ENCODE measurements at places on chromosomes 4 and X. TPM values are rescaled to one million over a fixed set of nuclear protein-coding genes. Genes with fewer than 3 reads are reported as not detected.

DNA sequence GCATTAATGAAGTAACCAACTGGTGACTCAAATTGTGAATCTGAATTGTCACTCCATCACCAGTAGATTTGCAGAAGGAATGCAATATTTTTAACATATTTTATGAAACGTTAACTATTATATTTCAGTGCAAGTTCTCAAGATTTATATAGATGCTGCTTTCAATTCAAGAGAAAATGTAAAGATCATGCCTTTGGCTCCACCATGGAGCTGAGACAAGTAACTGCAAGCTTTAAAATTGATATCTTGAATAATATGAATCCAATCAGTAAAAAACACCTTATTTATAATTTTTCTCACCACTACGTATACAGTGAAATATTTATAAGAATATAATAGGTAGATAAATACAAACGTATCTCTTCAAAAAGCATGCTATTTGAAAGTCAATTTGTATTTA, 27.8 kb upstream of the GALNTL6 start:
- DNase-seq: no peak

WNK3 gene
- 0.29 TPM for total RNA-seq

JCHAIN gene
- 138 TPM for total RNA-seq

AREG gene
- 47.3 TPM for total RNA-seq

GRCh38 chr4:7266525-7267292, 74.4 kb downstream of the SORCS2 start:
- no peak for DNase-seq

GRCh38 chrX:867502-867901, 236.9 kb downstream of the SHOX start:
- DNase-seq: no peak

DNA sequence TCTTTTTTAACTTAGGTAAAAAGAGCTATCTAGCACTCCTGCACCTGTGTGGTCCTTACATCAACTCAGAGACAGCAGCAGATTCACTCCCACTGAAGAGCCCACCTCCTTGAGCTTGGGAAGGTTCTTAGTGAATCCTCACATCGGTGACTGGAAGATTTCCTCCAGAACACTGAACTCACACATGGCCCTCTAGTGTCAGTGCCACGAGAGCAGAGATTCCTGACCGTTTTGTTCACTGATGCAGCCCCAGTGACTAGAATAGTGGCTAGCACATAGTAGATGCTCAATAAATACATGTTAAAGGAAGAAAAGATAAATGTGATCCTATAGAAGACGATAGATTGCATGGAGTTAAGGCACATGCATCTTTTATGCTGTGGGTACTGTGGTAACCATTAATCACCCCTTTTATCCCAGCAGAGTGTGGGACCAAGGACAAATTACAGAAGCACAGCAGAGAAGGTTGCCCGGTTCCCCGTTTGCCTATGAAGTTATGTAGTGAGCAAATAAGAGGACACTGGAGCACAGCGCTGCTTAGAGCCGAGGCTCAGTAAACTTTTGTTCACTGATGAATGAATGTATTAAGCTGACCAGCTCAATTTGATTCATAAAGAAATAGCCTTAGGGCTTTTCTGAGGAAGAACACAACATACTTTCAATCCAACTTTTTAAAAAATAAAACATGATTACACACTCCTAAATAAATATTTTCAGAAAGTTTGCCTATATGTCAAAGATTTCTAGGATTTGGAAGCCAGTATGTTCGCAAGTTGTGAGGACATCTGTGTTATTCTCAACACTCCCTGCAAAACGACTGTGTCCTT, 8.7 kb downstream of the GASK1B start:
- DNase-seq: no peak

CHST7 gene
- 3.1 TPM for total RNA-seq

DNA sequence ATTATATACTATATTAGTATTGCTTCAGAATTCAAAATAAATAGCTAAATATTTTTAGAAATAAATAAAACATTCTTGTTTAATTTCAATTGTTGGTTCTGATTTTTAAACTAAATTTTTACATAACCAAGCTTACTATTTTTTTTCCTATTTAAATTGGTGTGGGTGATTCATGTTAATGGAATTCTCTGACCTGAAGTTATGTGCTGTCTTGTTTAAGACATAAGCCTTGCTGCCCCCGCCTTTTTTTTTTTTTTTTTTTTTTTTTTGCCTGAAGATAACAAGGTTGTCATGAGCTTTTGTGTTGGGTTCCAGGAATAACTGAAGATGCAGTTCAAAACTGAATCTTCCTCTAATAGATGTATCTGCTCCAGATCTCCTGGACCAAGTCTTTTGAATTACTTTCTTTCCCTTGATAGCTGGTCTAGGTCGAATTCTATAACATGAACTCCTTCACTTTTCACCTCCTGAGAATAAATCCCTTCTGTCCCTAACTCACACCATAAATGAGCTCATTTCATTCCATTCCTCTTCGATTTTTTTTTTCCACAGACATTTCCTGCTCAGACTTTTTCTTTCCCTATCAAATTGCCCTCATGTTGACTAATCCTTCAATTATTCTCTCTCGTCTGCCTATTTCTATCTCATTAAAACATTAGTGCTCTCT, 261.5 kb upstream of the FTHL17 start:
- no peak for DNase-seq

DNA sequence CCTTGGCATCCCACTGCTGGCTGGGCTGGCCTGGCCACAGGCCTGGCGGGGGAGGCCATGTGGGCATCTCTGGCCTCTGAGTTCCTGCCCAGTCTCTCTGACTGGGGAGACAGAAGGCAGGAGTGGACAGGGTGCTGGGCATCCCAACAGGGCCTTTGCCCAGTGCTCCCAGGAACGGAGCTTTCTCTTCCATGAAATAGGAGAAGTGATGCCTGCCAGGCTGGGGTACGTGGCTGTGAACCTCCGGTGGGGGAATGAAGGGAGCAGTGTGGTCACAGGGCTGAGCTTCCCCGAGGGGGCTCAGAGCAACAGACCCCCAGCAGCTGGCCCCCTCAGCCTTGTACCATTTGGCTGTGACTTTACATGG, 40.4 kb upstream of the HMX1 start:
- DNase-seq: no peak

HPGDS gene
- total RNA-seq: not detected

GRCh38 chrX:27883468-27884092, 75.8 kb downstream of the MAGEB10 start:
- DNase-seq: no peak

PABPC4L gene
- total RNA-seq: 0.19 TPM

DNA sequence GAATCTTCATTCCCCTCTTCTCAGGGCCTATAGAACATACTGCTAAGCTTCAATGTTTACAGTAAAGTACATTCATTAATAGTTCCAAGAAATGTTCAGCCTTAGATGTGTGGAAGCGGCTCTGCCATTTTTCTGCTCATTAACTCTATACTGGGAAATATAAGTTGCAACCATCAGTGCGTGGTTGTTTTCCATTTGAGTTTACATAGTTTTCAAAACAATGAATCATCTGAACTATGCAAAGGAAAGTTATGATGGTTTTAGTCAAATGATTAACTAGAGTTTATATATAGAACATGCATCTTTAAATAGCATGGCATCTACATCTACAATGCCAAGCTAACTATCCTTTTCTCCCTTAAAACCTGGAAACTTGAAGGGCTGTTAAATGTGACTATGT, 29.6 kb downstream of the LEF1 start:
- DNase-seq: no peak

GRCh38 chrX:136671006-136671610, 23.1 kb downstream of the CD40LG start:
- DNase-seq: no peak
